ENCODE measurements at places on chromosomes 5 and 9.

DNA sequence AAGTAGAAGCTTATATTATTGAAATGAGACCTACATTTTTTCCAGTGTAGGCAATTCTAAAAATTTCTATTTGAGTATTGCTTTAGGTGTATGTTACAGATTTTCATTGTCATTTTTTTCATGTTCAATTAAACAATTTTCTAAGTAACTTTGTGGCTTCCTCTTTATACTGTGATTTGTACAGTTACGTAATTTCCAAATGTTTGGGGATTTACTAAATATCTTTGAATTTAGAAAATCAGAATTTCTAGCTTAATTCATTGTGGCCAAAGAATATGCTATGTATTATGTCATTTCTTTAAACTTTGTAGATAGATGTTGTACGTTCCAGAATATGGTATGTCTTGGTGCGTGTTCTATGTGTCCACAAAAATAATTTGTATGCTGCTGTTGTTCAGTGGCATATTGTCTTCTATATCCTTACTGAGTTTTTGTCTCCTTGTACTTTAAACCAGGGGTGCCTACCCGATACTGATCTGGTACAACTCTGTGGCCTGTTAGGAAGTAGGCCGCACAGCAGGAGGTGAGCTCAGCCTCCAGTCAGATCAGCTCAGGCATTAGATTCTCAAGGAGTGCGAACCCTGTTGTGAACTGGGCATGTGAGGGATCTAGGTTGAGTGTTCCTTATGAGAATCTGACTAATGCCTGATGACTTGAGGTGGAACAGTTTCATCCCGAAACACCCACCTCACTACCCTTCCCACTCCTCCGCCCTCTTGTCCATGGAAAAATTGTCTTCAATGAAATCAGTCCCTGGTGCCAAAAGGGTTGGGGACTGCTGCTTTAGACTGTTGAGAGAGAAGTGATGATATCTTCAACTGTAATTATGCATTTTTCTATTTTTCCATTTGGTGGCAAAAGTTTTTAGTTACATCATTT is 63.5 kb downstream of the UBE2R2 start:
- no peak for DNase-seq

- no peak for DNase-seq
Measured at GRCh38 chr5:85466423-85466822, 1081.7 kb upstream of the EDIL3 start.

GRCh38 chr9:34862043-34862442 is 96.0 kb upstream of the PHF24 start:
- DNase-seq = no peak

GRCh38 chr5:111494355-111494999 is 17.9 kb downstream of the STARD4 start:
- DNase-seq = no peak

DNA sequence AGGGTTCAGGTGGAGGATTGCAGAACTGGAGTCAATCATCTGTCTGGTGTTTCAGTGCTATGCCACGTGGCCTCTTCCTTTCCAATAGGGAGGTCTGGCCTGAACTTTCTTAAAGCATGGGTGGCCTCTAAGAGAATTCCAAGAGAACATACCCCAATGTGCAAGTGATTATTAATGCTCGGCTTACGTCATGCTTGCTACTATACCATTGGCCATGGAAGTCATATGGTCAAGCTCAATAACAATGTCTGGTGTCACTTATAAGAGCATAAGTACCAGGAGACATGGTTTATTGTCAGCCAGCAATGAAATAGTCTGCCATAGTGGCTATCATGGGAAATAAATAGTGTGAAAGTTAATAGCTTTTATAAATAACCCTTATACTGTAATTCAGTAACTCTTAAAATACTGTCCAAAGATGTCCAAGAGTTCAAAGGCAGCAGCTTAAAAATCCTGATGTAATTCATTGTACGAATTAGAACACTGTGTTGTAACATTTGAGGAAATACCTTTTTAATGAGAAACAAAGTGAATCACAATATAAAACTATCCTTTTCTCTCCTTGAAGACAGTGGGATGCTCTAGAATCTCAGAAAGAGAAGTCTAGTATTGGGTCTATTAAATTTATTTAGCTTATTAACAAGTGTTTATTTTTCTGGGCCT is 355.4 kb upstream of the PRR16 start:
- DNase-seq = no peak

GRCh38 chr9:95150903-95151302 is 166.6 kb downstream of the FANCC start:
- no peak for DNase-seq

DNA sequence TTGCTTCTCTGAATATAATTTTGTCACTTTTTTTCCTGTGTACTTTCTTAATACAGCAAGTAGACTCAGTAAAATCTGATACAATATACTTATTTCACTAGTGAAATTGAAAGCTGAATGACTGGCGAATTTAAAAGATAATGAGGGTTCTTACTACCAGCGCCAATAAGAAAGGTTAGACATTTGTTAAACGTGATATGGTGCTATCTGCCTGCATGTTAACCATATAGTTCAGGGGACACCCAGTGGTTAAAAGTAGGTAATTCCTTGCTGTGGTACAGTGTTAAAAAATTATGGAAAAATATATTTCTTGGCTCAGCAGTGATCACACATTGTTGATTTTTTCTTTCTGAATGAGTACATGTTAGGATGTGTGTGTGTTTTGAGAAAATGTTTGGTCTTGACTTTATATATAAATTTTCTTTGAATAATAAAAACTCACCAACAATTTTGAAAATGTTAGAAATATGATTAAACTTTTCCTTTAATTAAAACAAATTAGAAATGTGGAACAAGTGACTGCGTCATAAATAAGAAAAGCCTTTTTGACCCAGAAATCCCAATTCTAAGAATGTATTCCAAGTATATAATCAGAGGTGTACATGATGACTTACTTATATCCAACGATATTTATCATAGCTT is 25.8 kb downstream of the CAST start:
- DNase-seq = no peak

- no peak for DNase-seq
Measured at GRCh38 chr9:124784509-124784908, 7.6 kb downstream of the OLFML2A start.

- no peak for DNase-seq
Measured at GRCh38 chr9:88657893-88658292, 122.9 kb downstream of the NXNL2 start.

GRCh38 chr9:99980598-99980997 is 74.1 kb downstream of the STX17 start:
- no peak for DNase-seq

Data from NCI-H774 (cell line).